Hippocampal formation (tissue), 2 donors: ENCODE measurements at places on chromosomes 7 and 10.

GRCh38 chr10:91103384-91104192, 116.9 kb upstream of the PCGF5 start:
- DNase-seq = no peak

DNA sequence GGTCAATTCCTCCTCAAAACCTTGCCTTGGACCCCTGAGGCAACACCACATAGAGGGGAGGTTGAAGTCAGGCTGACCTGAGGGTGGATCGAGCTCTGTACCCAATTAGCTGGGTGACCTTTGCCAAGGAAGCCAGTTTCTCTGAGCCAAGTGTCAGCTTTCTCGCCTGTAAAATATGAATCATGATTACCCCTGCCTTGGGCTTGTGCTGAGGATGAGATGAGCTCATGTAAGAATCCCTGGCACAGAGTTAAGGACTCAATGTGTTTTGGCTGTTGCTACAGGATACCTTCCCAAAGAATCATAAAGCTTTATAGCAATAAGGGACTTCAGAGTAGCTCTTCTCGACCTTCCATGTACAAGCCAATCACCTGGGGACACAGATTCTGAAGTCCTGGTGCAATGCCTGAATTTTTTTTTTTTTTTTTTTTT, 43.5 kb upstream of the CACUL1 start:
- no peak for DNase-seq

DNA sequence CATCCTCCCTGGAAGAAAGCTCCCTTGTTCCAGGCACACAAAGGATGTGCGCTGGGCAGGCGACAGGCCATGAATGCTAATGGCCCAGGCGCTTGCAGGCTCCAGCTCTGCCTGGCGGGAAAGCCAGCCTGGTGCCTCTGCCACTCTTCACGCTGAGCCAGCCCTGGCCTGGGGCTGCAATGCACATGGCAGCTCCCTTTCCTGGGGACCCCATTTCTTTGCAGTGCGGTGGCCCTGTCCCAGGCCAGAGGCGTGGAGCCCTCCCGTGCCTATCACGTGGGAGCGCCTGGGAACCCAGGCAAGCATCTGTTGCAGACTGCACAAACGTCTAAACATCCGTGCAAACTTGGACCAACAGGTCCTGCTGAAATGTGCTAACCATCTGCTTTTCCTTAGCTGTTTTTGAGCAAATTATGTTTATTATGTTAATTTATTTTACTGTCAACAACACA, 152.1 kb upstream of the LYZL2 start:
- peak; percentile 90 for DNase-seq

DNA sequence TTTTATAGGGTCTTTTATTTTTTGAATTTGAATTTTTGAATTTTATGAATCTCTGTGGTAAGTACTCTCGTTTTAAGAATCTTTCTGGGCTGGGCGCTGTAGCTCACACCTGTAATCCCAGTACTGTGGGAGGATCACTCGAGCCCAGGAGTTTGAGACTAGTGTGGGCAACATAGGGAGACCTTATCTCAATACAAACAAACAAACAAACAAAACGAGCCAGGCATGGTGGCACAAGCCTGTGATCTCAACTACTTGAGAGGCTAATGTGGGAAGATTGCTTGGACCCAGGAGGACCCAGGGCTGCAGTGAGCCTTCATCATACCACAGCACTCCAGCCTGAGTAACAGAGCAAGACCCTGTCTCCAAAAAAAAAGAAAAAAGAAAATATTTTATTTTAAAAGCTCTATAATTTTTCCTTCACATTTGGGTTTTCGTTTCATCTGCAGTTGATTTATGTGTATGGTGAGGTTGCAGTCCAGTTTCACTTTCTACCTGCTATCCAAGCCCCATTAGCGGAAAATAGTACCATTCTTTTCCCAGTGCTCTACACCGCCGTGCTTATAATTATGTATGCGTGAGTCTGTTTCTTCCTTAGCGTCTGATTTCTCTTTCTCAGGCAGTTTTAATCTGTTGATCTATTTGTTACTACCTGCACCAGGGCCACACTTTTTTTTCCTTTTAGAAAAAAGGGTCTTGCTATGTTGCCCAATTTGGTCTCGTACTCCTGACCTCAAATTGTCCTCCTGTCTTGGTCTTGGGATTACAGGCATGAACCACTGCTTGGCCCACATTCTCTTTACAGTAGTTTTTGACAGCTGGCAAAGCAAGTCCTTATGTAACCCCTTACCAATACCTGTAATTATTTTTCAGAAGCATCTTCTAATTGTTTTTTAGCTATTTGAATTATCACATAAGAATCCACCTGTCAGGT, 21.7 kb downstream of the TRIM24 start:
- no peak for DNase-seq

DNA sequence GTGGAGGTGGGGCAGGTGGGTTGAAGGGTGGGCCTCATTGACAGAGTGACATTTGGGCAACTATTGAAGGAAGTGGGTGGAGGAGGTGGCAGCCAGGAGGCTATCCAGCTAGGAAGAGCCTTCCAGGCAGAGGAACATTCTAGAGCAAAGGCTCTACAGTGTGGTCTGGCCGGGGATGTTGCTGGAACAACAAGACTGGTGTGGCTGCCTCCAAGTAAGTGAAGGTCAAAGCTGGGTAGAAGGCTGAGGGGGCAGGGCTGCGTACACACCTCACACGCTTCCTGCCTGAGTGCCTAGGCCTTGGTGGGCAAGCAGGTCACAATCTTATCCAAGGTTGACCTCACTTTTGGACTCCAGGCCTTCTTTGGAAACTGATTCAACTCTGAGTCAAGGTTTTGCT, 6.6 kb downstream of the CPA1 start:
- no peak for DNase-seq

DNA sequence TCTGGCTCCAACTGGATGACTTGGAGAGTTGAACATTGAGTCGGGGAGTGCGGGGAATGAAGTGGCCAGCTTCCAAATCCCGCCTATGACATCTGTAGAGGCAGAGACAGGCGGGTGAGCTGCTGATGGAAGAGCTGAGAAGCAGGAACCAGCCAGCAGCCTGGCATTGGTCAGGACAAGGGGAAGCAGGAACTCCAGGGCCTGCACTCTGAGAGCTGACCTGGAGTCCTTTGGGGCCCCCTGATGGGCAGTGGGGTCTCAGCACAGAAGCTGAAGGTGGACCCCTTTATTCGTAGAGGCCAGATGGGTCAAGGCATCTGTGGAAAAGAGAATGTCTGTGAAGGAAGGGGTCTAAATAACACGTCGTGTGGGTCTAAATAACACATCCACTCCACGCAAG, 57.0 kb downstream of the SEC61G start:
- no peak for DNase-seq

DNA sequence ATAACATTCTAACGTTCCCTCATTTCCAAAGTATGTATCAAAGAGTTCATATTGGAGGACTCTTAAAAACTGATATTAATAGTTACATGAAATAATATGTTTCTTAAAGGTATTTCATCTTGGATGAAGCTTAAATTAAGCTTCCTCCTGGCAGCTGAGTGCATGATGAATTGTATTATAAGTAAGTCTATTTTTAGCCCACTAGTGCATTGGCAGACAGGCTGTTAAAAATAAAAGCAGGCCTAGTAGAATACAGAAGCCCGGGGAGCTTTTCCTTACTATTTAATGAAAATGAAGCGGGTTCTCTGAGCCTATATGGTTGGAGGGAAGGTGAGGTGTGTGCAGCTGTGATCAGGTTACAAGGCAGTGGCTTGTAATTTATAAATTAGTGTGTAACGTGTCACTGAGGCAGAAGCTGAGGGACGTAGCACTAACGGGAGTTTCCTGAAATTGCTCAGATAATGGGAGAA, 130.7 kb upstream of the KMT2E start:
- DNase-seq = no peak

DNA sequence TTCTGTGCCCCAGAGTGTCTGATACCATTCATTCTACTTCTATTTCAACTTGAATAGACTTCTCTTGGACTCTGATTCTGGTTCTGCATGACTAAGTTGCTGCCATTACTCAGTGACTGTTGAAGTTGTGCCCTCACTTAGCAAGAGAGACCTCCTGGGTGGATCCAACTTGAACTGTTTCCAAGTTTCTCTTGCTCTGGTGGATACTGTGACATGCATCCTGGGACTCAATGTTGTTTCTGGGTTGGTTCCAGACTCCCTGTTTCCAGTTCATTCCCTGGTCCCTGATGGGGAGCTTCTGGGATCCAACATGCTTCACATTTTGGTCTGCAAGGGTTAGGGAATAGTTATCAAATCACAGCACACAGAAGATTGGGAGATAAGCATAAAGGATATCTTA, 26.2 kb upstream of the PRPF18 start:
- no peak for DNase-seq

DNA sequence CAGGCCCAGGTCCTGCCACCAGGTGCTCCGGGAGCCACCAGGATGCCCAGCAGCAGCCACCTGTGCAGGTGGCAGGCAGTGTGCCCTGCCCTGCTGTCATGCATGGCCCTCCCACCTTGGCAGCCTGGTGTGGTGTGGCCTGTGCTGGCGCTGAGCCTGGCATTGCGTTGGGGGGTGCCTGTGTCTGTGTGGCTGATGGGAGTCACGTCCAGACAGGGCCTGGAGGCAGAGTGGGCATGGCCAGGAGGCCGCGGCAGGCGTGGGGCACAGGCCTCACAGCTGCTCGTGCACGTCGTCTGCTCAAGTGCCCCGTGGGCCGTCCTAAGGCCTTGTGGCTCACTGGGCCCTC, 8.7 kb downstream of the TTYH3 start:
- DNase-seq = no peak

DNA sequence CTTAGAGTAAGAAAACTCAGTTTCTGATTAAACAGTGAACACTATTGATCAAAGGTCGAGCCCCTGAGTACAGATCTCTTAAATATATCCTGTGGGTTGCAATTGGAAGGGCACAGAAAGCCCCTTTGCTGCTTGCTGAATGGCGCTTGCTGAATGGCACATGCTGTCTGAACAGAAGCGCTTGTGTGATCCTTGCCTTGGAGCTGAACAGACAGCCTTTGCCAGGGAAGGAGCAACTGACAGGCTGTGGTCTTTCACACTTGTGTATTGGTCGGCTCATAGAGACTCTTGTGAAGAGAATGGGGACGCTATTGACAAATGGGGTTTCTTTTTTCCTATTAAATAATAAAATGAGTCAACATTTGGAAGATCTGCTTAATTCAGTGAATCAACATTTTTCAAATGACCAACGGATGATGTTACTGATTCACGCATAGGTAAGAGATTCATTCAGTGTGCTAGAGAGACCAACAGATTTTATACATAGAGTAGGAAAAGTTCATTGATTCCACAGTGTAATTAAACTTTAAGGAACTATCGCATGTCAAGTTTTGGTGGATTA, 99.4 kb upstream of the TNS3 start:
- DNase-seq = no peak

GRCh38 chr10:70064486-70064885, 11.8 kb downstream of the MACROH2A2 start:
- DNase-seq = no peak

DNA sequence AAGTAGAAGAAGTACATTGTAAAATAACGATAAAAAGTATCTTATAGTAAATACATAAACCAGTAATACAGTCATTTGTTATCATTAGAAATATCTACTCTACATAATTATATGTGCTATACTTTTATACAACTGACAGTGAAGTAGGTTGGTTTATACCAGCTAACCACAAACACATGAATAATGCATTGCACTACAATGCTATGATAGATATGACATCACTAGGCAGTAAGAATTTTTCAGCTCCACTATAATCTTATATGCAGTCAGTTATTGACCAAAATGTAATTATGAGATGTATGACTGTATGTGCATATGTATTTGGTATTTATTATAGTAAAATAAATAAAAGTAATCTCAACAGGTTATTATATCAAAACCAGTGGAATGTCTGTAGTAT, 23.4 kb upstream of the SGCE start:
- no peak for DNase-seq

- DNase-seq = no peak
These were observed 329.2 kb upstream of the ZMIZ1 start for GRCh38 chr10:78739444-78740053.

DNA sequence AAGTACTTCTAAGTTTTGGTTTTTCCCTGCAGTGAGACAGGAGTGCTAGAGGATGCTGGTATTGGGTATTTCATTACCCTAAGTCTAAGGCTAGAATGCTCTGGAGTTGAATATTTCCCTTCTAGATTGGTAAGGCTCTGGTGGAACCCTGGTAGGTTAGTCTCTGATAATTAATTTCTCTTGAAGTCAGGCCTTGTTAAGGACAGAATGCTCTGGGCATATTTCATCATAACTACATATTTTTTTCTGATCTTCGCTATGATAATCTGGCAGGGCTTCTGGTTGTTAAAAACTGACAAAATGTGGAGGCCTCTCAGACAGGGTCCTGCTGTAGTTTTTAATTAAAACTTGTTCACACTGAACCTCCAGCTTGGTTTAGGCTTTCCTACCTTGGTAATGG, 83.8 kb downstream of the CDK13 start:
- no peak for DNase-seq

- DNase-seq = no peak
These were observed 11.0 kb upstream of the OR6B1 start for GRCh38 chr7:143988976-143989745.

DNA sequence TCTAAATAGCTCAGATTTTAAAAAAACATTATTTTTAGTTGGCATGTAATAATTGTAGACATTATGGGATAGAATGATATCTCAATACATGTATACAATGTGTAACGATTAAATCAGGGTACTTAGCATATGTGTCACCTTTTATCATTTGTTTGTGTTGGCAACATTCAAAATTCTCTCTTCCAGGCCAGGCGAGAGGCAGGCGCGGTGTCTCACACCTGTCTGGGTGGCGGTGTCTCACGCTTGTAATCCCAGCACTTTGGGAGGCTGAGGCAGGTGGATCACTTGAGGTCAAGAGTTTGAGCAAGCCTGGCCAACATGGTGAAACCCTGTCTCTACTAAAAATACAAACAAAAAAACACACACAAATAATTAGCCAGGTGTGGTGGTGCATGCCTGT, 151.7 kb downstream of the RTKN2 start:
- DNase-seq = no peak

DNA sequence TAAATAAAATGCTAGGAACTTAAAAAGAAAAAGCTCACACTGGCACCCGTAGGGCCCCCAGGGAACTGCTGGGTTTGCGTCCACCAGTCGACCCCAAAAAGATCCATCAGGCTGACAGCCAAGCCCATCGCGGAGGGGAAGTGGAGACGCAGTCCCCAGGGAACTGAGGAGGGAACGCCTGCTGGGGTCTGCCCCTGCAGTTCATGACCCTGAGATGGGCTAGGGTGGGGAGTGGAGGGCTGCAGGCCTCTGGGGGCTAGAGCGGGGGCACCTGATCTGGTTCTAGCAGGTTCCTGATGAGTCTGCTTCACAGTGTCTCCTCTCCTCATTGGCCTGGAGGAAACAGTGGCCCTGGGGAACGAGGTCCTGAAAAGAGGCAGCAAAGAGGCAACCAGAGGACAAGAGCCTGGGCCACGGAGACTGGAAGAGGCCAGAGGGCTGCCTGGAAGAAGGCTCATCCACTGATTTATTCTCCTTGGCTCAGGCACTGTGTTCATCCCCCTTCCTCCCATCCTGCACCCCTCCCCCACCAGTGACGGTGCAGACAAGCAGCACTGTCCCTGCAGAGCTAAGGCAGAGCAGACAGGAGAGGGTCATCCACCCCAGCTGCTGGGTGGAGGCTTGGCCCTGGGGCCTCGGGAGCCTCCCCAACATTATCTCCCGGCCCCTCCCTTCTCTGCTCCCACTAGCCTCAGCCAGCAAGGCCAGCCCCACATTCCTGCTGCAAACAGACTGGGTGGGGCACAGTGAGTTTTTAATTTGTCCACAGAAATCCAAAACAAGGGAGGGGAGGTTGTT, 24.7 kb upstream of the HSPA12A start:
- DNase-seq = no peak

GRCh38 chr7:19110776-19111175, 6.7 kb downstream of the TWIST1 start:
- no peak for DNase-seq
